ENCODE measurements at places on chromosomes 1 and 21.

GRCh38 chr1:151864411-151864810 lies 10.9 kb upstream of the THEM5 start:
- no peak for DNase-seq

DNA sequence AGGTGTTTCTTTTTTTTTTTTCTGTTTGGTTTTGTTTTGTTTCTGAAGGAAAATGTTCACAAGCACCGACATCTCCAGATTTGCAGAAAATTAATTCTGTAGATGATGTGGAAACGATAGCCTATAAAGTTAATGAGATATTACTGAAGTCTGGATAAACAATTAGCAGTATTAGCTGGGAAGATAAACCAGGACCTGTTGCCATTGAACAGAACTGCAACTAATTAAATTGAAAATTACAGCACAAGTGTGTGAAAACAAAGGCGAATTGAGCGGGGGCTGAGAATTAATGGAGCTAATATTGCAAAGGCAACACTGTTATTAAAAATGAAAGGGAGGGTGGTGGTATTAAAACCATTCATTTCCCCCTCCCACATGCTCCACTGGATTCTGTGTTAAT lies 107.5 kb upstream of the AJAP1 start:
- no peak for DNase-seq

DNA sequence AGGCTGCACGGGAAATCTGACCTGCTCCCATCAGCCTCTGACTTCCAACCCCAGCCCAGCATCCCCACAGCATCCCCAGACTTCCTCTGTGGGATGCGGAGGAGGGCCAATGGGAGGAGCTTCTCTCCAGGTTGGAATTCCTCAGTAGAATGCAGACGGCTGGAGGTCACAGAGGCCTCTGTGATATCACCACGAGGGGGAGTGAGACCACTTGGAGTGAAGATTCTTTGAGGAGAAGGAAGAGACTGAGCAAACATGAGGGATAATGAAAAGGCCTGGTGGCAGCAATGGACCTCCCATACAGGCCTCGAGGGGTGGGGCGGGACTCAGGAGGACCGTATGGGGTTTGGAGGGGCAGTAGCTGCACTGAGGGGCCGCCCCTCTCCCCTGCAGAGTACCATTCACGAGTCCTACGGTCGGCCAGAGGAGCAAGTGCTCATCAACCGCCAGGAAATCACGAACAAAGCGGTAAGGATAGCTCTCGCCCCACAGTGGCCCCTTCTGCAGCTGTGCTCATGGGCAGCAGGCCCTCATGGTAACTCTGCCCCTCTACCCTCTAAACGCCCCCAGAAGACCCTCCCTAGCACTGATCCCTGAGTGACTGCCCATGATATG lies at the start of gene CATSPER4:
CATSPER4 (plus strand) TSS at position 230 of the 615 bp plus-strand sequence; CDS start at position 256, 26 bp downstream.
- DNase-seq, result no peak

- DNase-seq, result no peak
These were observed 392.7 kb downstream of the NPHP4 start for GRCh38 chr1:5599541-5599940.

DNA sequence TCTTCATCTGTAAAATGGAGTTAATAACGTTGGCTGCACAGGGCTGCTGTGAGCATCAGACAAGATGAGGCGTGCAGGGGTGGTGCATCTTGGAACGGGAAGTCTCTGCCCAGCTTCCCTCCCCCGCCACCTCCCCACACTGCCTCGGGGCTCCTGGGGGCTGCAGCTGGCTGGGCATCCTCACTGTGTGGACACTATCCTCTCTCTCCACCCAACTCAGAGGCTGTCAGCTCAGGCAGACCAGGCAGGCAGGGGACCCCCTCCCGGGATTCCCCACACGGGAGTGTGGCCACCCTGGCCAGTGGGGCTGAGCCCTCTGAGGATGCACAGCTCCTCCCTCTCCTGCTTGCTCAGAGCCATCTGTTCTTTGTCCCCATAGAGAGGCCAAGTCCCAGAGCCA lies 122.7 kb downstream of the CCDC185 start:
- no peak for DNase-seq

GRCh38 chr1:173048621-173049321 lies 2.0 kb downstream of the TNFSF18 start:
- DNase-seq, result no peak

- DNase-seq, result no peak
These were observed 72.6 kb downstream of the SNRPE start for GRCh38 chr1:203934027-203934426.

DNA sequence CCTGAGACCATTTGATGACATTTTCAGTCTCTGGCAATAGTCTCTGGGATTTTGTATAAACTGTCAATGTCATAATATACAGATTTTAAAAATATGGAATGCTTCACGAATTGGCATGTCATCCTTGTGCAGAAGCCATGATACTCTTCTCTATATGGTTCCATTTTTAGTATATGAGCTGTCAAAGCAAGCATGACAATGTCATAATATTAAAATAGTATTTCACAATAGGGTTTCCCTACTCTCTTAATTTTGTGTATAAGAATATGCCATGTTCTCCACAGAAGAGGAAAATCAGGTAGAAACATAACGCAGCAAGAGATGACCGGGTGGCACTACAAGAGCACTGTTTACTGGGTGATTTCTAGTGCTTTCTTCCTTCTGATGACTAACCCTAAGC lies 8.3 kb upstream of the DIPK1A start:
- no peak for DNase-seq

DNA sequence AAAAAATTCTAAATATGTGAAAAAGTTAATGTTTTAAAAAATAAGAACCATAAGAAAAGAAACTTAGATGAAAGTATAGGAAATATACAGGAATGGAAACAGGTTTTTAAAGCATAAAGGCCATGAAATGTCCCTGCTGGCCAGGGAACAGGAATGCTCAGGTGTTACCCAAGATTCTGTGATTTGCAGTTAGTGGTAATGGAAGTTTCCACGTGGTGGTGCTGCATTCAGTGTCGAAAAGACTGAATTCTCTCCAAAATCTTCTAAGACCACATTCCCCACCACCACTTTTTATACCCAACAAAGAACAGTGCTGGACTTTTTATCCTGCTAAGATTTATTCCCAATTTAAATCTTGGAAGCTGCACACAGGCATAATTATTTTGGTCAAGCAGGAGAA lies 126.2 kb downstream of the PRRX1 start:
- DNase-seq, result no peak

DNA sequence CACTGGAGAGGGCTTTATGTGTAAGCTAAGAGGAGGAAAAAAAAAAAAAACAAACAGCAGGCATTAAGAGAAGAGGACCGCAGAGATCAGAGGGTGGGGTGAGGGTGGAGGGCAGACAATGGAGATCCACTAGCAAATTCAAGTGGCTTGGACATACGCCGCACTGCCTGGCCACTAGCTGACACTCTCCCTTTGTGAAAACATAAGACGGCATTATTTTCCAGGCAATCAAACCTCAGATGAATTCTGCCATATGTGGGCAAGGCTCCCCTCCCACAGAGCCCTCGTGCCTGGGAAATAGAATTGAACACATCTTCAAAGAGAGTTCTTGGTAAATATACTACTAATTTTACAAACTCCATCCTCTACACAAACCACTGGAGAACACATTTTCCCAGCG lies 53.6 kb downstream of the ERG start:
- no peak for DNase-seq

- no peak for DNase-seq
These were observed 38.1 kb downstream of the KDM5B start for GRCh38 chr1:202770135-202770534.

GRCh38 chr1:214427871-214428277 lies 123.5 kb downstream of the PTPN14 start:
- DNase-seq, result peak; percentile 48

DNA sequence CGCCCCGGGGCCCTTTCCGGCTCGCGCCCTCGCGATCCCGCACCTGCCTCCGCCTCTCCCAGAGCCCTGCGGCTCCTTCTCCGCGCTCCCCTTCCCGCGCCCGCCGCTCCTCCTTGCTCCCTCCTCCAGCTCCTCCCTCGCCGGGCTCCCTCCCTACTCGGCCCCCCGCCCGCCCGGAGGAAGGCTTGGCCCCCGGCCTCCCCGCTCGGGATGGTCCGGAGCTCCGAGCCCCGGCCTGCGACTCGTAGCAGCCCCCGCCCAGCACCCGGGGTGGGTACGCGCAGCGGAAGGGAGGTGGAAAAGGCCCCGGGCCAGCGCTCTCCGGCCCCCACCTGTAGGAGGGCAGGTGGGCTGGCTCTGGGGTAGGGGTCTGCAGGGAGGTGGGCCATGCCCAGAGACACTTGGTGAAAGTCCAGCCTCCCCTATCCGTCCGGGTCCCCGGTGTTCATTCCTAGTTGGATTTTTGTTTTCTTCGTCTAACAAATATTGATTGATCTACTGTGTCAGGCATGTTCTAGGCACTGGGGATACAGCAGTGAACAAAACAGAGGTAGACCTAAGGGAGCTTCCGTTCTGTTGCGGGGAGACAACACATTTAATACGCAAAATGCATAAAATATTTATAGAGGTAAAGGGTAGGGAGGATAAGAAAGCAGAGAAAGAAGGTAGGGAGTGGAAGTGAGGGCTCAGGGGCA lies at the start of gene HTR1D:
HTR1D (minus strand) TSS at position 82 of the 695 bp plus-strand sequence. CDS start 23,283 bp downstream, outside the sequence.
- no peak for DNase-seq

GRCh38 chr1:180425952-180426351 lies 76.4 kb downstream of the ACBD6 start:
- DNase-seq, result no peak

GRCh38 chr1:26278303-26278702 lies 1.6 kb upstream of the SH3BGRL3 start:
- DNase-seq, result no peak

DNA sequence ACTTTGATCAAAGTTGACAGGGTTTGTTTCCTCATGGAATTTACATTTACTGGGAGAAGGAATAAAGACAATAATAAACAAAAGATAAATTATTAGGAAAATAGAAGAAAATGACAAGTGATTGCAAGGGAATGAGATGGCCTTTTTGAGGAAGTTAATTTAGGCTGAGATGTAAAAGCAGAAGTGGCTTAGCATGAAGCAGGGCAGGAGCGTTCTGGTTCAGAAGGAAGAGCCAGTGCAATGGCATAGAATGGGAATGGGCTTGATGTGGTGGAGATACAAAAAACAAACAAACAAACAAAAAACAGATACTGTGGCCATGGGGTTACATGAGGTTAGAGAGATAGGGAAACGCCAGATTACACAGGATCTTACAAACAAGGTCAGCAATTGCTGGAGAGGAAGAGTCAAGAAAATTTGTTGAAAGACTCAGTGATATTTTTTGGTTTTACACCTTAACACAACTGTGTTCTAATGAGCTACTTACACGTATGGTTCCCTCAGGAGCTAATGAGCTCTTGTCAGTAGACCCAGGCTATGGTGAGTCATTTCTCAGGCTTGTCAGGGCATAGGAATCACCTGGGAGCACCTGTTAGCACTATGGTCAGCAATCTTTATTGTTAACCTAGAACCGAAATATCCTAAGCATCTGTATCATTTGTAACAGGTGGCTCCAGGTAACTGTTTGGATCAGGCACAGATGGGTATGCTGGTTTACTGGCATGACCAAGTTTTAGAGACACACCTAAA lies 8.7 kb upstream of the CADM3 start:
- DNase-seq, result no peak

DNA sequence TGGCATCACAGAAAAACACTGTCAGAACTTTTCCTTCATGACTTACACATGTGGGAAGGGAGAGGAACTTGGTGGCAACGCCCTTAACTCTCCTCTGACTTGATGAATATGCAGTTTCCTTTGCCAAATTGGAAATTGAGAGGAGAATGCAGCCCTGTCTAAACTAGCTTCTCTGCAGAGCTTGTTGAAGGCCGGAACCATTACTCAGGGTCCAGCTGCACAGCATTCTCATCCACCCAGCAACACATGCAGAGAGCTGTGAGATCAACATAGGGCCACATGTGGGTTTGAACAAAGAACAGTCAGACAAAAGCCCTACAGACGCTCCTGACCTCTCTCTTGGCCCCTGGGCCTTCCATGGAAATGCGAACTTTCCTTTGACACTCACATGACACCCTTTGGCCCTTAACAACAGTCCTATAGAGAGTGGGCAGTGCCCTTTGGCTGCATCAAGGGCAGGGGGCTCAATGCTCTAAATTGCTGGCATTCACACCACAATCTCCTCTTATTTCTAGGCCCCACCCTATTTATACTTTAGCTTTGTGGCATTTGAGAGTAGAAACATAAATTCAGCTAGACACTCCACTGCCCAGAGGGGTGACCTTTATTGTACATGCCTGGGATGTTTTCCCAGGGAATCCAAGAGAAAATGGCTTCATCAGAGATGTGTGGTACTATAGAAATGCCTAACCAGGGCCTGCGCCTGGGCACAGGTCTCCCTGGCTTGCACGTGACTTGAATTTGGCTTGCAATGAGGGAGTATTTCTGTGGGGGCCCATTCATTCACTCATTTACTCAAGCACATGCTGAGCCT lies 64.4 kb downstream of the CDC7 start:
- no peak for DNase-seq

- DNase-seq, result no peak
These were observed 4.1 kb downstream of the ILDR2 start for GRCh38 chr1:166971252-166971651.

DNA sequence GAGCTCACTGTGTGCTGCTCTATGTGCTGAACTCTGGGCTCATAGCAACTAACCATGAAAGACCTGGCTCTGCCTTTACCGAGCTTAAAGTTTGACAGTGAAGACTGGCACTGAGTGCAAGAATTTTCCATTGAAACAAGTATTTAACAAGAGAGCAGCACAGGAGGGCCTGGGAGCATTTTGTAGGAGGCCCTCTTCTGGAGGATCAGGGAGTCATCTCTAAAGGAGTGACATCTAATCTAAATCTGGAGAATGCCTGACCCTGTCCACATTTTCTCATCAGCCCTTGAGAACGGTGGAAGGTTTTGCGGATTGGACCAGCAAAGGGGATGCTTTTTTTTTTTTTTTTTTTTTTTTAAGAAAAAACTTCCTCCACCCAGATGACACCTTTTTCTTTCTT lies 150.8 kb downstream of the ROR1 start:
- no peak for DNase-seq

- DNase-seq, result no peak
These were observed 7.6 kb downstream of the RSBN1 start for GRCh38 chr1:113804421-113805255.

GRCh38 chr1:234477386-234478151 lies 1.4 kb downstream of the TARBP1 start:
- no peak for DNase-seq

DNA sequence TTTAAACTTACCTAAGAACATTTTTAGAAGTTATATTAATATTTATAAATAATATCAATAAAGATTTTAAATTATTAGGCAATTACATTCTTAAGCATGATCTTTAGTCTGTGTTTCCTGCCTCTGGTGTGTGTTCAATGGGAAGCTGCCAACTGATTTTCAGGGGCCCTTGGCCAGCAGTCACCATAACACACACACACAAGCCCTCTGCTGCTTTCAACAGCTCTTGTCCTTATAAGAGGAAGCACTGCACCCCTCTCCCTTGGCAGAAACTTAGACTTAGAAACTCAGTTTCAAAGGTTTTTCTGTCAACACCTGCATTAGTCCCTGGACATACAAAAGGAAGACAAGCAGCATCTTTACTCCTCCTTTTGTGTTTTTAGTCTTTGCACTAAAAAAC lies 81.4 kb downstream of the VAV3 start:
- DNase-seq, result no peak

DNA sequence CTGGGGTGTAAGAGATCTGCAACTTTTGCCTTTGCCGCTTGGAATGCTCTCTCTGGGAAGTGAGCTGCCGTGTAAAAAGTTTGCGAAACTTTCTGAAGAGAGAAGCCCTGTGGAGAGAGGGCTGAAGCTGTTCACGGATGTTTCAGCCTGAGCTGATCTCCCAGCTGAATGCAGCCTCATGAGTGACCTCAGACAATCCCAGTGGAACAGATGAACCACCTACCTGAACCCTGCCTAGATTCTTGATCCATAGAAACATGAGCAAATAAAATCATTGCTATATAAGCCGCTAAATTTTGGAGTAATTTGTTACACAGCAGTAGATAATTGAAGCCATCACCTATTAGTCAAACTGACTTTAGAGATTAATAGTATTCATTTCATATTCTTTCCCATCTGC lies 4.4 kb upstream of the ALG6 start:
- DNase-seq, result no peak
